ENCODE measurements at places on chromosomes 2 and 18.

GRCh38 chr2:37855283-37856041 is 69.6 kb upstream of the RMDN2 start:
- DNase-seq, result no peak

- no peak for DNase-seq
Observed at GRCh38 chr2:133734716-133735495, 166.6 kb upstream of the NCKAP5 start.

DNA sequence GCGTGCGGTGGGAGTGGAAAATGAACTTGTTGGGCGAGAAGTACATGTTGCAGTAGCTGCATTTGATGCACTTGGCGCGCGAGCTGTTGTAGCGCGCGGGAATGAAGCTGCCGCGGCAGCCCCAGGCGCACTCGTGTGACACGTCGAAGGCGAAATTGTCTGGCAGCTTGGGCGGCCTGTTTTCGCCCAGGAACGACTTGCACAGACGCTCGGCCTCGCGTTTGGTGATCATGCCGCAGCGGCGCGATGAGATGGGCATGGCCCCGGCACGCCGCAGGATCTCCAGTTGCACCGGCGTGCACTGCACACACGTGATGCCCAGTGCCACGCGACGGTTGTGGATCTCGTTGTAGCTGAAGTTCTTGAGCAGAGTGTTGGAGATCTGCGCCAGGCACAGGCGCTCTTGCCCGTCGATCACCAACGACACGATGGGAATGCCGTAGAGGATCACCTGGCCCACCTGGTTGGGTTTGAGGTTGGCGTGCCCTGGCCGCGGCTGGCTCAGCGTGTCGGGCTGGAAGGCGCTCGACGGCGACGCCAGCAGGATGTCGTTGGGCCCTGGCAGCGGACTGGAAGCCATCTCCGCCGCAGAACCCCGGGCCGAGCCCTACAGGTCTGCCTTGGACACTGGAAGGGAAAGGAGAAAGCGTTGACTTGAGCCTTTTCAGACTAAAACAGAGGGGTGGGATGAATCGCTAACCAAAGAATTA is 2.7 kb downstream of the SKOR2 start:
- no peak for DNase-seq

DNA sequence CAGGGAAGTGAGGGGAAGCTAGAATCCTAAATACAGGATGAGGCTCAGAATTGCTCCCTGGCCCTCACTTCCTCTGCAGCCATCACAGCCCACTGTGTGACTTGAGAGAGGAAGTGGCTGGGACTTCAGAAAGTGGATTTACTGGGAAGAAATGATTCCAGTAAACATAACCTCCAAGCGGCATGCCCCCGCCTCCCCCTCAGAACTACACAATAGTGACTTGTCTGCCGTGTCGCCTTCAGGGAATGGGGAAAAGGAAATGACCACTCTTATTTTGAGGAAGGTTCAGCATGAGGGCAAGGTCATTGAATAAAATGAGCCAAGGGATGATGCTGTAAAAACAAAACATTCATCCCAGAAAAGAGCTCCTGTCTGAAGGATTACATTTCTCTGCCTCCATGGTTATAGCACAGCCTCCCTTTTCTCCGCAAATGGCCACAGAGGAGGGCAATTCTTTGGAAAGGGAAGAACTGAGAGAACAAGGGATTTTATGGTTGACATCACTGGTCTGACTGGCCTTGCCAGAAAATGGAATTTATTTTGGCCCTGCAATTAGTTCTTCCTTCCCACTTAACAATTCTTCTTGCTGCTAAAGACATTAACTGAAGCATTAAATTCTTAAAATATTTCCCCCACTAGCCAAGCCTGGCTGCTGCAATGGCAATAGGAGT is 78.9 kb upstream of the DAPL1 start:
- no peak for DNase-seq

GRCh38 chr2:177906041-177906718 is 166.4 kb downstream of the PDE11A start:
- peak; percentile 59 for DNase-seq

DNA sequence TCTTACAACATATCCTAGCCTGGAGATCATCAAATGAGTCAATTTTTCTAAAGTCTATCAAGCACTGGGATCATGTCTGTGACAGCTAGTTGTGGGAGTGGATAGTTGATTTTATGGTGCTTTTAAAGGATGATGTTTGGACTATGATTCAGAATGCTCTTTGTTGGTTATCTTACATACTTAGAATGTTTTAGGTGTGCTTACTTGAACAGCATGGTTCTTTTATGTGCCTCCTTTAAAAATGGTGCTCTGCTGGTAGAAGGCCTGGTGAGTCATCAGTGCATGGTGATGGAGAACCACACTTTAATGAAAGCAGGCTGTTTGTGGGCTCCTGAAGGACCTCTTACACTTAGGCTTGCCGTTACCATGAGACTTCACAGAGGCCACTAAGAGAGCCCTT is 682.7 kb upstream of the FANCL start:
- DNase-seq, result no peak

GRCh38 chr2:48736251-48736650 is 19.3 kb downstream of the LHCGR start:
- no peak for DNase-seq

- DNase-seq, result no peak
Observed at GRCh38 chr2:223069988-223070387, 18.0 kb downstream of the KCNE4 start.

DNA sequence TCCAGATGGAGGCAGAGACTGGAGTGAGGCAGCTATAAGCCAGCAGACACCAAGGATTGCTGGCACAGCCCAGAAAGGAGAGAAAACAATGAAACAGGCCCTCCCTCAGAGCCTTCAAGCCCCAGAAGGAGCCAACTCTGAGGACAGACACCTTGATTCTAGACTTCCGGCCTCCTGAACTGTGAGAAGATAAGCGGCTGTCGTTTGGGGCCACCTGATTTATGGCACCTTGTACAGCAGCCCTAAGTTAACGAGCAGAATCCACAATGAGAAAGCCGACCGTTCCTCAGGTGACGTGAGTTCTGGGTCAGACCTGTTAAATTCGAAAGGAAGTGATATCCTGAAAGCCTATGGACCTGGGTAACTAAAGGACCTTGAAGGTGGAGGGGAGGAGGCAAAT is 7.3 kb upstream of the CNDP2 start:
- DNase-seq, result no peak

- no peak for DNase-seq
Observed at GRCh38 chr2:28407976-28408690, 15.5 kb downstream of the FOSL2 start.

- DNase-seq, result no peak
Observed at GRCh38 chr2:64593035-64593655, 60.6 kb downstream of the SERTAD2 start.

DNA sequence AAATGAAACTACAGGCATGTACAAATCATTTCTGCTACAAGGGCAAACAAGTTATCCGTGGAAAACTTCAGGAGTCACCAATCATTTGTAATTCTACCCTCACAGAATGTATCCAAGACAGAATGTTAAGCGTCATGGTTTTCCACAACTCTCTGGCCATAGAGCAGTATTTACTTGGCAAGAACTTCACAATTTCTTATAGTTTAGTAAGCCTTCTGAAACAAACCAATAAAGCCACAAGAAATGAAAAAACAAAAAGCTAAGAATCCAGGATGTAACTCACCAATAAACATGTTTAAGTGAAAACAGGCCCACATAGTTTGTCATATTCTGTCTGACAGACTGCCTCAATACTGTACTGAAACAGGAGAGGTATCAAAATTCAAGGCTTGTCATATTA is 70.3 kb downstream of the LNPK start:
- DNase-seq, result no peak

GRCh38 chr2:160109939-160110673 is 47.7 kb upstream of the PLA2R1 start:
- DNase-seq, result peak; percentile 62

DNA sequence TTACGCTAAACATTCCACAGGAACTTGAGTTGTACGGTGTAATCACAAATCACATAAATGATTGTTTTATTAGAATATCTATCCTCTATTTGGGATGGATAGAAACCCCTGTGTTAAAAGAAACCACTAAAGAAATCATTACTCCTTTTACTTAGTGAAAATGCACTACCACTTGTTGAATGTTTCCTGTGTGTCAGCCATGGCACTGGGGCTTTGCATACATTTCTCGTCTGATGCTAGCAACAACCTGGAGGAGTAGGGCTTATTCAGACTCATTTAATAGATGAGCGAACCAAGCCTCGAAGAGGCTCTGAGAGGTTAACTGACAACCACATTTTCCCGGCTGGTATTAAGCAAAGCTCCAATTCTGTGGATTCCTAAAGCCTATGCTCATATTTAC is 60.5 kb upstream of the PELI1 start:
- no peak for DNase-seq

DNA sequence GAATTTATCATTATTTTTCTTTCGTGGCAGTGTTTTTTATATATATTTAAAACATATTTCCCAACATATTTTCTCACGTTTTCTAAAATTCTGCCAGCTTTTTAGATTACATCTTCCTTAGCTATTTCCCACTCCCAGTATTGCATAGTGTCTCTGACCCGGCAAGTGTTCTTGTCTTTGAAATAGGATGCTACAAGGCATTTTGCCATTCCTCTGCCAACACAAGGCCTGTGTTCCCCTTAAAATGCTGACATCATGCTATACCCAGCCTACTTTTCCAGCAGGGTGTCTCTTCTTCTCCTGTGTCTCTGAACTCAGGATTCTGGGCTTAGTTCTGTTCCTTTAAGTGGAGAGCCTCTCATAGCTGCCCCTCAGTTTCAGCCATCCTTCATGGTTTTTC is 115.2 kb downstream of the DIS3L2 start:
- DNase-seq, result no peak

DNA sequence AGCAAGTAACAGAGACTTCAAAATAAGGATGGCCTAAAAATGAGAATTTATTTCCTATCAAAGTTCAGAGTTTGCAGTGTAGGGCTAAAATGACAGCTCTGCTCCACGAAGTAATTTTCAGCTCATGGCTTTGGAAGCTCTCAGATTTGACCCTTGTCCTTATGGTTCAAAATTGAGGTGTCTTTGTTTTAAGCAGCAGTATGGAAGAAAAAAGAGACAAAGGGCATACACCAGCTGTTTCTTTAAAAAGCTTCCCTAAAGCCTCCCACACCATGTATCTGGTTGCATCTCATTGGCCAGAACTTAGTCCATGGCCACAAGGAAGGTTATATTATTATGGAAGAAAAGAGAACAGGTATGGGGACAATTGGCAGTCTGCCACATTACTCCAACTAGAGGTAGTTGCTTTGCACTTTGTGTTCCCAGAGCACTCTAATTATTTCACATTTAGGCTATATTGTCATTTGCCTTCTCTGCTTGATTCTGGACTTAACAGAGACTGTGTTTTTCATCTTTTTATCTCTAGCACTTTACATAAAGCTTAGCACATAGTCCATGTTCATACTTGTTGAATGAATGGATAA is 180.4 kb downstream of the MCFD2 start:
- no peak for DNase-seq

GRCh38 chr2:62200291-62200841 is 4.5 kb downstream of the B3GNT2 start:
- DNase-seq, result no peak

GRCh38 chr2:205408696-205409095 is 273.6 kb upstream of the NRP2 start:
- DNase-seq, result no peak

DNA sequence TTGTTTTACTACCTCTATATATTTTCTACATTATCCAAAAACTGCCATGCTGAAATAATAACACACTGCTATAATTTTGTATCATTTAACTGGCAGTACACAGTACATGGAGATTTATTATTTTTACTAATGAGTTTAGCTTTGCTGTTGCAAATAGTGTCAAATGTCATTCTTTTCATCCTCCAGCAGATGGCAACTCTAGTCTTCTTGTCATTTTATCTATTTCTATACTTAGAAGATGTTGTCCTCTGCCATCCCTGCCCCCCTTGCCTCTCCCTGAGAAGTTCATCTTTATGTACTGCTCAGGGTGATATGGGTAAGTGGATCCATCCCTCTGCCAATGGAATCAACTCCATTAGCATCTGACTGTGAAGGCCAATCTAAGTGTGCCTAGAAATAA is 21.7 kb upstream of the LRRTM1 start:
- DNase-seq, result no peak
